ENCODE measurements at places on chromosomes 1 and 21.

DNA sequence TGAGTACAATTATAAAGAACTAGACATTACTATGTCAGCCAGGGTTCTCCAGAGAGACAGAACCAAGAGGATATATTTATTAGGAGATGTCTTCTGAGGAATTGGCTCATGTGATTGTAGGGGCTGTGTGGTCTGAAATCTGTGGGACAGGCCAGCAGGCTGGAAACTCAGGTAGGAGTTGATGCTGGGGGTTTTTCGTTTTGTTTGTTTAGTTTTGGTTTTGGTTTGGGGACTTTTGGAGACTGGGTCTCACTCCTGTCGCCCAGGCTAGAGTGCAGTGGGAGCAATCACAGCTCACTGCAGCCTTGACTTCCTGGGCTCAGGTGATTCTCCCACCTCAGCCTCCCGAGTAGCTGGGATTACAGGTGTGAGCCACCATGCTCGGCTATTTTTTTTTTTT is 132.9 kb upstream of the ERRFI1 start:
- DNase-seq = no peak

- DNase-seq = no peak
Measured at GRCh38 chr21:21464684-21465083, 466.5 kb downstream of the NCAM2 start.

DNA sequence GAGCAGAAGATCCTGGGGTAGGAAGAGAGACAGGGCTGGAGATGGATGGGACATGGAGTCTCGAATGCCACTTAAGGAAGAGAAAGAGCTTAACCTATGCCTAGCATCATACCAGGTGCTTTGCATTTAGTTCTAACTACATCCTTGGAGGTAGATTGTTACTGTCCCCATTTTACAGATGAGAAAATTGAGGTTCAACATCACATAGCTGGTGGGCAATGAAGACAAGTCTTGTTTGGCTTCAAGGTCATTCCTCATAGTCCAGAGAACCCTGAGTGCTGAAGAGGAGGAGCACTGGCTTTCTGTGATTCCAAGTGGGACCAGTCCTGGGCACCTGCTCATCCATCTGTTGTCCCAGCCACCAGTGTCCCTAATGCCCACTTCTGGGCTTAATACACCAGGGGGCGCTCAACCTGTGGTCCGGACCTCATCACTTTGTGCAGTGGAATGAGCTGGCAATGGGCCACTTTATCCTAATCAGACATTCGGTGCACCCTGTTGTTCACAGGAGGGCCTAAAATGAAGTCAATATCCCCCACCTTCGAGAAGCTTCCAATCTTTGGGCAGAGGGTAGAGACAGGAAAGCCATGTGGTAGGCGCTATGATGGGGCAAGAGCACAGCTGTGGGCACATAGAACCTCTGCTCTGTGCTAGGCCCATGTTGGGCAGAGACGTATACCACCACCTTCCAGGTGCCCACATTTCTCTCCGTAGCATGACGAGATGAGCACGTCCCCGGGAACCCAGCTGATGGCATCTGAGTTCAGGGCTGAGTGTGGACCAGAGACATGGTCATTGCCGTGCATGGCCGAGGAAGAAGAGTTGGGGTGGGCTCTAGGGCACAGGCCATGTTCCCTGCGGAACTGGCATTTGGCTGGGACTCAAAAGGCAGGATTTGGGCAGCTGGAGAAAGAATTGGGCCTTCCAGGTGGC is 9.2 kb downstream of the RPS6KA1 start:
- DNase-seq = no peak

DNA sequence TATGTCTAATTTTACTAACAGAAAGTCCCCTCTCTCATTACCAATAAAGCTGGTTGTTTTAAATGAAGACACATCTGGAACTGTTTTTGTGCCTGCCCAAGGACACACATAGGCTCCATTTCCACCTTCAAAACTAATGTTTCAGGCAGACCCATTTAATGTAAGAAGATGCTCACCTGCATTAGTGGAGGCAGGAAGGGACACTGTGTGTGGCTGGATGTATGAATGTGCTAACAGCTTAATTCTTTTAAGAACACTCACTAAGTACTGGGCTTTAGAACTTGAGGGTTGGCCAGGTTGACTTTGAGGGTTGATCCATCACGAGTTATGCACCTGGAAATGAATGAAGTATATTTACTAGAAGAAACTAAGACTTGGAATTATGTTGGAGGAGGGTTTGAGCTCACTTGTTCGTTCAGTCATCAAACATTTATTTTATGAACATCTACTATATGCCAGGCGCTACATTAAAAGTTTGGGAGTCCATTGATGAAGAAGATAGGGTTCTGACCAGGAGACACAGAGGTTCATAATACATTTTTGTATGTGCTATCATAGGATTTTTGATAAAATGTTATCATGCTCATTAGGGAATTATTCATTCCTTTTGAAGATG is 5.4 kb downstream of the JUN start:
- no peak for DNase-seq

- DNase-seq = no peak
Measured at GRCh38 chr1:117665556-117666270, 59.9 kb downstream of the TENT5C start.

Data from AML-193 (cell line).